CD4-positive, alpha-beta memory T cell (primary cell): ENCODE measurements at places on chromosomes 4 and X. TPM values are rescaled to one million over a fixed set of nuclear protein-coding genes. Genes with fewer than 3 reads are reported as not detected.

DNA sequence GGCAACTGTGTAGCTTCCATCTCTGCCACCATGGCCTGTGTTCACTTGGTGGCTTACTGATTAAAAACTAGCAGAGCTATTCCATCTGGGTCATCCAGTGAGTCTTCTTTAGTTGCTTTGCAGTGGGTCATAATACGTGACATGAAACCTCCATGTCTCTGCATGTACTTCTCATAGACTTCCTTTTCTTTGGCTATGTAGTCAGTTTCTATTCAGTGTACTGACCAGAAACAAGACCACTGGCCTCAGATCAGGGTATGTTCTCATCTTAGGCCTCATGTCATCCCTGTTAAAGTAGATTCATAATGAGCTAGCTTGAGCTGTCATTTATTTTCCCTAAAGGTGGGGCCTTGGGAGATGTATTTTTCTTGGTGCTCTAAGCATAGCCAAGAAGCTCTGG is 195.2 kb downstream of the CCNG2 start:
- no peak overlapping the region for H3K27ac ChIP-seq
- H3K36me3 ChIP-seq, result no peaks in the 10 kb centered on the region
- no peak overlapping the region for H3K4me3 ChIP-seq
- H3K4me1 ChIP-seq, result no peaks in the 10 kb centered on the region

DNA sequence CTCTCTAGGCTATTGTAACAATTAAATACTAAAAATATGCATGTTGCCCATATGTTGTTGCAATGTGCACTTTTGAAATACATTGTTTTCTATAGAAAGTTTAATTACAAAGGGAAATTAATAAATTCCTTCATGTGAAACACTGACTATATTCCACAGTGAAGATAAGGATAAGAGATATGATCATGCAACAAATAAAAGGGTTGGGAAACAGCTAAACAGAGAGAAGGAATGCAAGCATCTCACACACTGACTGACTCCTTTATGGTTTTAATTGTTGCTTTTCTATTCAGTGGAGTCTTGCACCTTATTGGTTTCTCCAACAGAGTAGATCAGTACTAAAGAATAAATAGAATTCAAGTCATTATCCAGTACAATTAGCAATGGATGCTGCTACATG is 37.8 kb downstream of the ELOVL6 start:
- H3K27ac ChIP-seq, result no peak overlapping the region
- peaks cover 18% of the 10 kb centered on the region for H3K4me1 ChIP-seq
- H3K4me3 ChIP-seq, result no peak overlapping the region
- no peaks in the 10 kb centered on the region for H3K36me3 ChIP-seq
- no peaks in the 10 kb centered on the region for H3K27me3 ChIP-seq

Gene TRIM75
- not detected for total RNA-seq

- no peak for DNase-seq
- no peaks in the 10 kb centered on the region for H3K4me1 ChIP-seq
Measured at GRCh38 chrX:111467896-111468295, 43.5 kb upstream of the SERTM2 start.

Gene RHOXF2
- total RNA-seq, result not detected

- no peaks in the 10 kb centered on the region for H3K27me3 ChIP-seq
- H3K27ac ChIP-seq, result no peak overlapping the region
- no peak overlapping the region for H3K4me3 ChIP-seq
- DNase-seq, result no peak
- H3K4me1 ChIP-seq, result no peaks in the 10 kb centered on the region
Measured at GRCh38 chr4:146308951-146309350, 94.6 kb downstream of the REELD1 start.

GRCh38 chr4:5444918-5445517 is 263.3 kb downstream of the EVC2 start:
- H3K4me3 ChIP-seq, result no peak overlapping the region
- no peaks in the 10 kb centered on the region for H3K36me3 ChIP-seq
- no peak for DNase-seq
- no peak overlapping the region for H3K27ac ChIP-seq

Gene GATA1
- total RNA-seq, result not detected

DNA sequence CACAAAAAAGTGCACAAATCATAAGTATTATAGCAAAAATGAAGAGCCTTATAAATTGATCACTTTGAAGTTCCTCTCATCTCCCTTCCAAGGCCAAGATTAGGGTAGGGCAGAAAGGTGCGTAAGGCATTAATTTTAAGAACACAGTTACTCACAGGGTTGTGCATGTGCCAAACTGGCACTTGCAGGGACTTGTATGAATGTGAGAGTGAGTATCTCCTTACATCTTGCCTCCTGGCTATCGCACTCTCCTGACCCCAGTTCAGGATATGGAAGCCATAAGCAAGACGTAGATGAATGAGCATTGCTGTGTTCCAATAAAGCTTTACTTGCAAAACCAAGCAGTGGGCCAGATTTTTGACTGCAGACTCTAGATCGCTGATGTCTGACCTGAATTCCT is 510.1 kb upstream of the AADAT start:
- no peaks in the 10 kb centered on the region for H3K36me3 ChIP-seq
- no peak overlapping the region for H3K27ac ChIP-seq
- H3K4me3 ChIP-seq, result no peak overlapping the region

DNA sequence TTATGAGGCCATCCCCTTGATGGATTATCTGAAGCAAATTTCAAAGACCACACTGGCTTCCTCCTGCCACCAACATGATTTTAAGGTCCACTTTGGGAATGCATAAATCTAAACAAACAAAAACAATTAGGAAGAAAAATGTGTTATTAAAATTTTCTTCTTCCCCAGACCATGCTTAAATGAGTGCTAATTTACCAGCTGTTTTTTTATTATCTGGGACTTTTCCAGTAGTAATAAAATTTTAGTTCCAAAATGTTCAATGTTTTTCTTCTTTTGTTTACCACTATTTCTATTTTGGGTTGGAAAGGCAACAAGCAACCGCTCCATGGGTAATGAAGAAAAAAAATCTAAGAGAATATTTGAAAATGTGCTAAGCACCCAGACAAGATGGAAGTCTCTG is 62.3 kb downstream of the POLR2B start:
- H3K27ac ChIP-seq, result no peak overlapping the region
- no peak for DNase-seq
- H3K27me3 ChIP-seq, result no peaks in the 10 kb centered on the region

- H3K36me3 ChIP-seq, result no peaks in the 10 kb centered on the region
- no peaks in the 10 kb centered on the region for H3K27me3 ChIP-seq
- no peak overlapping the region for H3K27ac ChIP-seq
- no peak for DNase-seq
- no peak overlapping the region for H3K4me3 ChIP-seq
Measured at GRCh38 chr4:127347936-127348335, 284.8 kb upstream of the INTU start.

DNA sequence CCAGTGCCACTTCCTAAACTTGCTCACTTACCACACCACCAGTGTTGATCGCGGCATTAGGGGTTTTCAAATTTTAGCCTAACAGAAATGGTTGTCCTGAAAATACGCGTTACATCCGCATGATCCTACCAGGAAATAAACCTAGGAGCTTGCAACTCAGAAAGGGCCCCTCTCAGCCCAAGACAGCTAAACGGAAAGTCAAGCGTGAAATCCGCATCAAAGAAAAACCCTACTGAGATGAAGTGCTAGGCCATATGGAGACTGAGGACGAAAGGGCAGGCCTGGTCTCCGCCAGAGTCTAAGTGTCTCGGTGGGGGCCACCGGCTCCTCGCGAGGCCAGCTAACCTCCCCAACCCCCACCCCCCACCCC is 626 bp downstream of the YTHDC1 start:
- no peaks in the 10 kb centered on the region for H3K27me3 ChIP-seq
- H3K36me3 ChIP-seq, result no peaks in the 10 kb centered on the region
- peak overlapping the region; percentile 96 for H3K27ac ChIP-seq
- peak; percentile 52 for DNase-seq

- H3K4me1 ChIP-seq, result no peaks in the 10 kb centered on the region
- H3K27ac ChIP-seq, result no peak overlapping the region
- no peaks in the 10 kb centered on the region for H3K36me3 ChIP-seq
- DNase-seq, result no peak
- H3K4me3 ChIP-seq, result no peak overlapping the region
Measured at GRCh38 chr4:31557437-31557836, 837.3 kb downstream of the PCDH7 start.

Gene EMCN
- total RNA-seq, result not detected

- no peaks in the 10 kb centered on the region for H3K36me3 ChIP-seq
- no peak for DNase-seq
- H3K4me1 ChIP-seq, result peaks cover 17% of the 10 kb centered on the region
- peak overlapping the region; percentile 15 for H3K4me3 ChIP-seq
- H3K27ac ChIP-seq, result no peak overlapping the region
Measured at GRCh38 chr4:139278912-139279759, 889 bp downstream of the MGARP start.

DNA sequence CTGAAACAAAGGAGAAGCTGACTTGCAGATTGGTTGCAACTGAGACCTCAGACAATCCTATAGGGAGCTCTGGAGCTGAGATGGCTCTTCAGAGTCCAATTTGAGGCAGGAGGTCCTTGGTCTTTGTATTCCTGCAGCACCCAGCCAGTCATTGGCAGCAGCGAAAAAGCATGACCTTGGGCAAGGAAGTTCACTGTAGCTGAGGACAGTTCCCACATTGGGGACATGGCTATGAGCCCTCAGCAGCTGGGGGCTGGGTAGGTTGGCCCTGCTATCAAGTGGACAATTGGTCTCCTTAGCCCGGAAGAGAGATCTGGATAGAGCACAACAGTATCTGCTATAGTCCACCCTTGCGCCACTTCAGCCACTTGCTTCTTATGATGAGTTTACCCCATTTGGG is 56.9 kb upstream of the ATP6AP2 start:
- no peak for DNase-seq
- no peaks in the 10 kb centered on the region for H3K27me3 ChIP-seq
- H3K4me1 ChIP-seq, result no peaks in the 10 kb centered on the region
- no peaks in the 10 kb centered on the region for H3K36me3 ChIP-seq
- no peak overlapping the region for H3K27ac ChIP-seq

DNA sequence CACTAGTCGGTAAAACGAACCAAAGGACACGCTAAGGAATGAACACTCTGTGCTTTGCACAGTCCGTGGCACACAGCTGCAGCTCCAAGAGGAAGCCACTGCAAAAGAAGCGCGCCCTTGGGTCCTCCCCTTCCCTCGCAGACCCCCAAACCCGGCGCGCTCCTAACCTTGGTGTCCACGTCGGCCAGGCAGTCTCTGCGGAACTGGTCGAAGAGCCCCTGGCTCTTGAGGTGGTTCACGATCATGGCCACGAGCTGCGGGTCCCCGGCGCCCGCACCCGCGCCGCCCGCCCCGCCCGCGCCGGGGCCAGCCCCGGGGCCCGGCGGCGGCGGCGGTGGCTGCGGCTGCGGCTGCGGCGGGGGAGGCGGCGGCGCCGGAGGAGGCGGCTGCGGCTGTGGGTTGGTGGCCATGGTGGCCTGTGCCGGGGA is 333 bp downstream of the BOD1L1 start:
- no peaks in the 10 kb centered on the region for H3K36me3 ChIP-seq
- H3K4me1 ChIP-seq, result peaks cover 46% of the 10 kb centered on the region
- H3K27me3 ChIP-seq, result no peaks in the 10 kb centered on the region

Gene TEX13C
- not detected for total RNA-seq

Gene TCP11X2
- not detected for total RNA-seq

Gene RAB9B
- total RNA-seq, result 0.25 TPM

GRCh38 chr4:72376901-72377300 is 192.1 kb downstream of the ADAMTS3 start:
- H3K4me1 ChIP-seq, result no peaks in the 10 kb centered on the region
- H3K36me3 ChIP-seq, result no peaks in the 10 kb centered on the region
- DNase-seq, result no peak
- no peak overlapping the region for H3K27ac ChIP-seq
- H3K27me3 ChIP-seq, result no peaks in the 10 kb centered on the region
- no peak overlapping the region for H3K4me3 ChIP-seq

GRCh38 chr4:123299212-123299691 is 97.3 kb upstream of the SPRY1 start:
- H3K36me3 ChIP-seq, result no peaks in the 10 kb centered on the region
- H3K27me3 ChIP-seq, result no peaks in the 10 kb centered on the region
- no peaks in the 10 kb centered on the region for H3K4me1 ChIP-seq
- DNase-seq, result no peak
- H3K4me3 ChIP-seq, result no peak overlapping the region

GRCh38 chr4:99759346-99759984 is 57.2 kb upstream of the DAPP1 start:
- H3K36me3 ChIP-seq, result no peaks in the 10 kb centered on the region
- H3K27me3 ChIP-seq, result no peaks in the 10 kb centered on the region
- no peak overlapping the region for H3K27ac ChIP-seq
- H3K4me3 ChIP-seq, result no peak overlapping the region
- no peaks in the 10 kb centered on the region for H3K4me1 ChIP-seq

Gene ARFIP1
- 16.5 TPM for total RNA-seq

DNA sequence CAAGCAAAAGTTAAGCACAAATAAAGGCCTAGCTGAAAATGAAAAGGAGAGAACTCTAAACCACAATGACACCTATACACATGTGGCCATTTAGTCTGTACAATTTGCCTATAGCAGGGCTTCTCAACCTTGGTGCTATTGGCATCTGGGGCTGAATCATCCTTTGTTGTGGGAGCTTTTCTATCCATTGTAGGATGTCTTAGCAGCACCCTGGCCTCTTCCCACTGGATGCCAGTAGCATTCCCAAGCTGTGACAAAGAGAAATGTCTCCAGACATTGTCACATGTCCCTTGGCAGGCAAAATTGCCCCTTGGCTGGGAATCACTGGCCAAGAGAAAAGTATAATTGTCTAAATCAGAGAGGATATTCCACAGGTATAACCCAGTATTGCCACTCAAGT is 13.5 kb upstream of the PRPS2 start:
- no peaks in the 10 kb centered on the region for H3K36me3 ChIP-seq
- no peaks in the 10 kb centered on the region for H3K4me1 ChIP-seq
- H3K4me3 ChIP-seq, result no peak overlapping the region
- H3K27me3 ChIP-seq, result no peaks in the 10 kb centered on the region

Gene SPARCL1
- not detected for total RNA-seq

Gene ATP1B4
- not detected for total RNA-seq

- no peak overlapping the region for H3K27ac ChIP-seq
- no peaks in the 10 kb centered on the region for H3K4me1 ChIP-seq
- H3K27me3 ChIP-seq, result no peaks in the 10 kb centered on the region
- DNase-seq, result no peak
- no peak overlapping the region for H3K4me3 ChIP-seq
- no peaks in the 10 kb centered on the region for H3K36me3 ChIP-seq
Measured at GRCh38 chrX:47746446-47746845, 87.5 kb upstream of the UXT start.

GRCh38 chr4:93029769-93030168 is 726.0 kb downstream of the GRID2 start:
- no peaks in the 10 kb centered on the region for H3K27me3 ChIP-seq
- H3K4me1 ChIP-seq, result no peaks in the 10 kb centered on the region
- H3K36me3 ChIP-seq, result no peaks in the 10 kb centered on the region
- H3K27ac ChIP-seq, result no peak overlapping the region
- no peak overlapping the region for H3K4me3 ChIP-seq

DNA sequence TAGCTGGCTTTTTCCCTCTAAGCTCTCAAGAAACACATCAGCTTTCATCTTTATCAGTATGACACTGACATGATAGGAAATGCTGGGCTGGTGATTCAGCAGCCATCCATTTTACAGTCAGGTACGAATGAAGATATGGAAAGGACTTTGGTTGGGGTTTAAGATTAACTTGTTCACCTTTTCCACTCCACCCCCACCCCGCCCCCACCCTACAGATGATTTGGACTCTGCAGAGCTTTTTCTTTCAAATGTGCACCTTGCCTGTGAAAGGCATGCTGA is 132.6 kb downstream of the AKAP4 start:
- H3K4me1 ChIP-seq, result no peaks in the 10 kb centered on the region
- no peak overlapping the region for H3K4me3 ChIP-seq
- H3K27me3 ChIP-seq, result no peaks in the 10 kb centered on the region

GRCh38 chr4:54120518-54120917 is 20.6 kb downstream of the GSX2 start:
- no peak overlapping the region for H3K4me3 ChIP-seq
- no peaks in the 10 kb centered on the region for H3K36me3 ChIP-seq
- H3K27ac ChIP-seq, result no peak overlapping the region
- no peaks in the 10 kb centered on the region for H3K4me1 ChIP-seq

- H3K4me3 ChIP-seq, result no peak overlapping the region
- no peaks in the 10 kb centered on the region for H3K27me3 ChIP-seq
- no peaks in the 10 kb centered on the region for H3K4me1 ChIP-seq
- H3K36me3 ChIP-seq, result no peaks in the 10 kb centered on the region
Measured at GRCh38 chrX:134443020-134443419, 16.9 kb upstream of the HPRT1 start.
